ENCODE measurements at places on chromosomes 7 and 10.

- no peak for DNase-seq
Observed at GRCh38 chr7:157009170-157009777, 1.2 kb downstream of the MNX1 start.

GRCh38 chr10:74600170-74600569, 226.2 kb upstream of the KAT6B start:
- DNase-seq, result no peak

GRCh38 chr7:152367170-152367569, 68.6 kb downstream of the KMT2C start:
- no peak for DNase-seq

GRCh38 chr7:135242096-135242684, 8.6 kb downstream of the STRA8 start:
- no peak for DNase-seq
